ENCODE measurements at places on chromosomes 1 and 21.

DNA sequence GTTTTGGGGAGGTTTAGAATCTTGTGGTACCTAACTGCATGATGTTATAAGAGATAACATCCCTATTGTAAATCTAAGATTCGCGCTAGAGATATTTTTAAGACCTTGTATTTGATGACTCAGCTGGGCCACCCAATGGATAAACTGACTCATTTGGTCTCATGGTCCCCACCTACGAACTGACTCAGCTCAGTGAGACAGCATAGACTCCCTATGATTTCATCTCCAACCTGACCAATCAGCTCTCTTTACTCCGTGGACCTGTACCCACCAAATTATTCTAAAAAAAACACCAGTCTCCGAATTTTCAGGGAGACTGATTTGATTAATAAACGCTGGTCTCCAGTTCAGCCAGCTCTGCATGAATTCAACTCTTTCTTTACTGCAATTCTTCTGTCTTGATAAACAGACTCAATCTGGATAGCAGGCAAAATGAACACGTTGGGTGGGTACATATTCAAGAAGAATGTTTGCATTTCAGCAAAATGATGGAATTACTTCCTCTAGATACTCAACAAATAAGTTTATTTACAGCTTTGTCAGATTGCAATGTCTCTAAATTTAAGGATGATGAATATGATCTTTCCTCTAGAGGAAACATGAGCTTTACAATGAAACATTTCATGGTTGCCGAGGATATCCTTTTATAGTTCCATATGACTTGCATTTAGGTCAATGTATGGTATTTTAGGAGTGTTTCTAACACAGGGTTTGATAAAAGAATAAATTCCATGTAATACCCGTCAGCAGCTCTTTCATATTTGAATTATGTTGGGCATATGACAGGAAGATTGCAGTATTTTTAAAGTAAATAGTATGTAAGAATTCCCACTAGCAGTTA is 516.6 kb upstream of the RGS18 start:
- DNase-seq = no peak

DNA sequence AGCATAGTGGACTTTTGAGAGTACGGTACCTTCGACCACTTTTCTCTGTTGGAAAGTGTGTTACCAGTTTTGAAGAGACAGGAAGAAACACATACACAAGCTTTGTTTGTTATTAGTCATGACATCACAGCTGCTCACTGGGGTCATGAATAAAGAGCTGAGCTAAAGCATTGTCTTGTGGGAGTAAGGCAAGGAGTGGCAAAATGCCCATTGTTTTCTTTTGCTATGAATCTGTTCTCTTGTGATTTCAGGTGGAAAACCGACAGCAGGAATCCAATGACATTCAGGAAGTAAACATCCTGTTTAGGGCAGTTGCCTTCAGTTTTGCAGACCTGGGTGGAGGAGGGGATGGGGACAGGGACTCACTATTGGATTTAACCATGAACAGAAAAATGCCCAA is 66.2 kb downstream of the RGL1 start:
- DNase-seq = no peak

- no peak for DNase-seq
Measured at GRCh38 chr1:51989582-51990477, 670 bp downstream of the RAB3B start.

DNA sequence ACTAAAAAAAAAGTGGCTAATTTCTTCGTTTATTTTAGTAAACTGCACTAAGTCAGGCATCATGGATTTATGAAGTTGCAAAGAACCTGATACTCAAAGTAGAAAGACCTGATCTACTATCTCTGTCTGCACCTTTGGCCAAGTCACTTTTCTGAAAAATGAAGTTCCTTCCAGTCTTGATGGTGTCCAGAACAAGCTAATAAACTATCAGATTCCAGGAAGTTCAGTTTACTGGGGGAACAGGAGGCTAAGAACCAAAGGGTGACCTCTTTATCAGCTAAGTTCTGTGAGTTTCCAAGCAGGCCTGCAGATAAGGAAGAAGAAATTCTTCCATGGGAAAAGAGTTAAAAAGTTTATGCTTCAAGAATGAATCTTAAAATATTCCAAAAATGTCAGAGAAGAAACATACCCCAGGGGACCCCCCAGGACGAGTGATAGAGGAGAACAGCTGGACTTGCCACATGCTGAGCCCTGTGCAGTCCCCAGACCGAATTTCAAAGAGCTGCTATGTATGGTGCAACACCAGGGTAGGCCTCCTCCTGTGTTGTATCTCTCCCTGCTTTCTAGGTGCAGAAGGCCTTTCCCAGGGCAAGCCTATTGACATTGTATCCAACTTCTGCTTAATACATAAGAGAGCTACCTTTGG is 72.8 kb upstream of the FGGY start:
- DNase-seq = no peak

GRCh38 chr1:63024132-63024531 is 240.2 kb downstream of the ATG4C start:
- DNase-seq = no peak

GRCh38 chr1:235229868-235230267 is 68.8 kb upstream of the RBM34 start:
- no peak for DNase-seq

GRCh38 chr1:29804181-29804899 is 568.0 kb downstream of the PTPRU start:
- DNase-seq = no peak

DNA sequence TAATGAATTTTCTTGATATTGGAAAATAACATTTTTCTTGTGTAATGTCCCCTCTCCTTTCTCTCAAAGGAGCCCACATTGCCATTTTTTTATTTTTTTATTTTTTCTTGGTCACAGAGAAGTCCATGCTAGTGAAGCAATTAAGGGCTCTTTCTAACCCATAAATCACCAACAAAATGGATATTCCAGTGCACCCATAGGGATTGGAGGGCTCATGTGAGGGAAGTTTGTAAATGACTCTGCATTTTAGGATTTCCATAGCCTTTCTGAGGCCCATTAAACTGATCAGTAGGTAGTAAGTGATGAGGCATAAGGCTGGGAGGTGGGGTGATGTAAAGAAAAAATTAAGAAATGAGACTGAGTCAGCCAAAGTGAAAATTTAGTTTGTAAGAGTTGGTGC is 55.9 kb upstream of the JAK1 start:
- DNase-seq = no peak

DNA sequence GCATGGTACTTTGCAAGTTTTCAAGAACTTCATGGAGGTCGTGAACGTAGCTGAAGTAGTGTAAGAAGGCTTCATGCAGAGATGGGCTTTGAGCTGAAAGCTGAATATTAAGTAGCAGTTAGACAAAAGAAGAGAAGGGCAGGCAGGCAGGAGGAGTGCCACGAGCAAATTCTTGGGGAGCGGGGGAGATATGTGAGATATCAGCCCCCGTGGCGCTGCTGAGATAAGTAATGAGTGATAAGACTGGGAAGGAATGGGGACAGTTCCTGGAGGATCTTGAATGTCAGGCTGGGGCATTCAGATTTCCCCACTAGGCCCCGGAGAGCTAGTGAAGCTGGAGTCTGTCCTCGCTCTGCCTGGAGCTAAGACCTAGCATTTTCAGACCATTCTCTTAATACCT is 27.9 kb upstream of the KIRREL1 start:
- DNase-seq = no peak

DNA sequence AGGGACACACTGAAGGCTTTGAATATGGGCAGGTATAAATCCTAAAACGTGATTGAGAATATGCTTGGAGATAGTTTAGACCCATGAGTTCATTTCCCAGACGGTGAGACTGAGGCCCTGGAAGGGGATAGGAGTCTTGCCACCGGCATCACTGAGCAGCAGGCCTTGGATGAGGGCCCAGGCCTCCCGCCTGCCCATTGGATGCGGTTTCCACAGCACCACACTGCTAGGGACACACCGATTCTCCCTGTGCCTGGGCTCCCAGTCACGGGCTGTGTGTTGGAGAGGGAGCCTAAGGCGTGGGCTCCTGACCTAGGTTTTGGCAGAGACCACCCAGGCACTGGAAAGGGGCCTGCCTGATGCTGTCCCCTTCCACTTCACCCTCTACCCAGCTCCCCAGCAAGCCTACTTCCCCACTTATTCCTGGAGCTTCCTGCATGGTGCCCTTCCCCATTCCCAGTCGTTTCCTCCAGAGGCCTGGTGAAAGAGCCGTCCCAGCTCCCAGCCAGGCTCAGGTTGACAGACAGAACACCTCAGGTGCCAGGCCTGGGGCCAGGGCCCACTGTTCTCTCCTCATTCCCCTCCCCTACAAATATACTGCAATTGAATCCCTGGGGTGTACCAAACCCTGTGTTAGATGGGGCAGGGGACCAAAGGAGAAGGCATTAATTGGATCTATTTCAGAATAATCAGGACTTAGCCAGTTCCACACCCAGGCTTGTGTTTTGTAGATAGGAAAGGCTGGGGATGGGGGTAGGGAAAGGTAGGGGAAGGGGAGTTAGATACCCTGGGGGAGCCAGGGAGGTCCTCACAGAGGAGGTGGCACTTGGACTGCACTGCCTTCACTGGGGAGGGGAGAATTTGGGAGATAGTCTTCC is 3.4 kb downstream of the FOXO6 start:
- DNase-seq = no peak

GRCh38 chr1:239098400-239099037 is 287.8 kb upstream of the CHRM3 start:
- no peak for DNase-seq

- DNase-seq = no peak
Measured at GRCh38 chr21:45885597-45885929, 96.0 kb upstream of the COL6A1 start.

- DNase-seq = no peak
Measured at GRCh38 chr1:35810096-35810881, 2.5 kb downstream of the AGO4 start.

DNA sequence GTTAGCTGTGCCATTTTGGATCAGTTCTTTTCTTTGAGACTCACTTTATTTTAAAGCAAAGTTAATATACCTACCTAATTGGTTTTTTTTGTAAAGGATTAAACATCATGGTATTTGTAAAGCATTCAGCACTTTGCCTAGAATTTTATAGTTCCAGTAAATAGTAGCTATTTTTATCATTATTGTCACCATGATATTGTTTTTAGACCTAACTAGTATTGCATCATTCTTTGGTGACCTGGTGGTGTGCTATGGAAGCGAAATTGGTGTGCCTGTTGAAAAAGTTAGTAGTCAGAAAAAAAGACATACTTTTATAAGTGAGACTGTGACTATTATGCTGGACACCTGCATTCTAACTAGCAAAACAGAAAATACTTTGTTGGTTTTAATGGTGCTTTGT is 81.0 kb downstream of the NFIA start:
- DNase-seq = no peak

- no peak for DNase-seq
Measured at GRCh38 chr1:87336623-87337067, 8.0 kb downstream of the LMO4 start.

- DNase-seq = no peak
Measured at GRCh38 chr1:218355278-218355677, 10.1 kb downstream of the TGFB2 start.

- DNase-seq = no peak
Measured at GRCh38 chr1:51344602-51345299, 14.4 kb upstream of the TTC39A start.

- no peak for DNase-seq
Measured at GRCh38 chr21:25375675-25376074, 231.6 kb downstream of the MRPL39 start.

- DNase-seq = no peak
Measured at GRCh38 chr1:154845879-154846278, 24.2 kb downstream of the KCNN3 start.

DNA sequence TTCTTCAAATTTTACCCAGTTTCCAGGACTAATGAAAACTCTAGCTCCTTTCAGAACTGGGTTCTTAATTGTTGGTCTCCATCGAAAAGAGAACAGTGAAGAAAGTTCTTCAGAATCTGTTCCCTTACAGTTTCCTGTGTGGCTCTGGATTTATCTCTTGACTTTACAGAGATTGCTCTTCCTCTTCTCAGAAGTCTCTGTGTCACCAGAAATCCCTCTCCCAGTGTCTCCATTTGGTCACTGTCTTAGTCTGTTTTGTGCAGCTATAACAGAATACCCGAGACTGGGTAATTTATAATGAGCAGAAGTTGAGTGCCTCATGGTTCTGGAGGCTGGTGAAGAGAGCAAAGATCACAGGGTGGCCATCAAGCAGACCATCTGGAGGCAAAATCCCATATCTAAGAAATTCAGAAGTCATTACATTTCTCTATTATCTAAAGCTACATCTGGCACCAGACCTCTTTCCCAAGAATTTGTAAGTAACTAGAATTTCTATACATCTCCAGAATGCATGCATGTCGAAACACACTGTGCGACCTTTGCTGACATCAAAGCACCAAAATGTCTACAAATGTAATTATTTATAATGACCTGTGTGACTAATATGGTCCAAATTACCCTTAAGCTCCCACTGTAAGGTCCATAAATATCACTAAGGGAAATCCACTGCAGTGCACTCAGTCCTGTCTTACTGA is 65.4 kb upstream of the KRTAP19-8 start:
- DNase-seq = no peak

All from stimulated activated naive B cell treated with anti-CD40 and anti-IgM and Interleukin-4, amounts not matched to agents 10 μg/mL and 1 μg/mL and 100 μg/mL, for 72 hours (primary cell).